ENCODE measurements at places on chromosomes 3 and 15. TPM values are rescaled to one million over a fixed set of nuclear protein-coding genes. Genes with fewer than 3 reads are reported as not detected.

ALS2CL gene
- total RNA-seq = 8.1 TPM

GOLGA6D gene
- 0.14 TPM for total RNA-seq

- no peak for DNase-seq
Measured at GRCh38 chr3:17755836-17756235, 13.4 kb upstream of the TBC1D5 start.

DNA sequence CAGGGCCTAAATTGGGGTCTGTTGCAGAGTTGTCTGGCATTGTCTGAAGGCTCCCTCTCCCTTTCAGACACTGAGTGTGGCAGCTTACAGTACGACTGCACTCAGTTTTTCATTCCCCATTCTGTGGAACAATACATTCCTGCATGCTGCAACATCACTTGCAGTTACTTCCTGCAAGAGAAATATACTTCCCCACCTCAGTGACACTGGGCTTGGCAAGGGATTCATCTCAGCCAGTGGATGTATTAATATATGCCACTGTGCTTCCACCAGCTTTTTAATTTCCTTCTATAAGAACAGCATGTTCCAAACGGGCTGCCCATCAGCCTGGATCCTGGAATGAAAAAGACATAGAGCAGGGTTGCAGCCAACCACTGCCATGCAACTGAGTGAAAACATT is 23.1 kb downstream of the B3GALNT1 start:
- DNase-seq = no peak

DNA sequence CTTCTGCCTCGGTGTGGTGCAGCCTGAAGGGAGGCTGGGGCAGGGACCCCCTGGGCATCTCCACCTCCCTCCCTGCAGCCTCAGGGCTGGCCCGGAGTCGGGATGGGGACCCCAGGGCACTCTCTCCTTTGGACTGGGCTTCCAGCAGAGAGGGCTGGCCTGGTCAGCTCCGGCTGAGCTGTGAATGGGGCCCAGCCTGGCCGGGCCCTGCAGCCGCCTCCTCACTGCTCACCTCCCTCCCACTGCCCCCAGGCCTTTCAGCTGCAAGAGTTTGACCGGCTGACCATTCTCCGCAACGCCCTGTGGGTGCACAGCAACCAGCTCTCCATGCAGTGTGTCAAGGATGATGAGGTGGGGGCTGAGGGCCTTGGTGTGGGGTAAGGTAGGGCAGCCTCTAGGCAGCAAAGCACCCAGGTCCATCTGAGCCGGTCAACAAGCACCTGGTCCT is 36.0 kb downstream of the PSTPIP1 start:
- no peak for DNase-seq

- no peak for DNase-seq
Measured at GRCh38 chr15:56528136-56528535, 63.2 kb upstream of the MNS1 start.

Measured in activated naive CD4-positive, alpha-beta T cell treated with anti-CD3 and anti-CD28 coated beads, Interleukin-2, amount 50 U/mL, for 72 hours (primary cell).